ENCODE measurements at places on chromosomes 6 and 20. TPM values are rescaled to one million over a fixed set of nuclear protein-coding genes. Genes with fewer than 3 reads are reported as not detected.

DNA sequence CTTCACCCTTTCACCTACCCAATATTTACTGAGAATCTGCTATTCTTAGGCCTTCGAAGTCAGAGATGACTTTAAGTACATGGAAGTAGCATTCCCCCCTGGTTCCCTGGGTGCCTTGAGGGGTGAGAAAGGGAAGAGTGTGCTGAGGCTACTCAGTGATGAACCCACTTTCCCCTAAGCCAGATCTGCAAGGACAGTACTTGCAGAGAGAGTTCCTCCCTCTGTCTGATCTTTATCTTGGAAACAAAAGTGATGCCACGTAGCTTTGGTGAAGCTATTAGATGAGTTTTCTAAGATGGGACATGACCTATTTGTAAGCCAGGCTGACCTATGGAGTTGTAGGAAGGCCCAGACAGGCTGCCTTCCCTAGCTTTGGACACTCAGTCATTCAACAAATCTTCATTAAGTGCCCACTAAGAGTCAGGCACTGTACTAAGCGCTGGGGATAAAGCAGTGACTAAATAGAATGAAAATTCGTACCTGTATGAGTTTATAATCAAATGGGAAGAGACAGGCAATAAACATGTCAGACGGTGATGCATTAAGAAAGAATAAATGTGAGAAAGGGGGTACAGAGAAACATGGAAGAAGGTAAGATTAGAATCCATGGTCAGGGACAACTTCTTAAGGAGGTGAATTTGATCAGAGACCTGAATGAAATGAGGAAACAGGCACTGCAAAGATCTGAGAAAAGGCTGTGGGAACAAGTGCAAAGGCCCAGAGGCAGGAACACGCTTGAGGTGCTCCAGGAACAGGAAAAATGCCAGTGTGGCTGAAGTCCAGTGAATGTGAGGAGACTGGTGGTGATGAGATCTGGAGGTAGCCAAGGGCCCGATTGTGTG, 42.2 kb downstream of the BCL2L1 start:
- no peak overlapping the region for H3K27ac ChIP-seq
- no peaks in the 10 kb centered on the region for H3K36me3 ChIP-seq
- peaks cover 3% of the 10 kb centered on the region for H3K4me1 ChIP-seq
- H3K4me3 ChIP-seq = no peak overlapping the region
- no peaks in the 10 kb centered on the region for H3K27me3 ChIP-seq
- no peak for DNase-seq

DNA sequence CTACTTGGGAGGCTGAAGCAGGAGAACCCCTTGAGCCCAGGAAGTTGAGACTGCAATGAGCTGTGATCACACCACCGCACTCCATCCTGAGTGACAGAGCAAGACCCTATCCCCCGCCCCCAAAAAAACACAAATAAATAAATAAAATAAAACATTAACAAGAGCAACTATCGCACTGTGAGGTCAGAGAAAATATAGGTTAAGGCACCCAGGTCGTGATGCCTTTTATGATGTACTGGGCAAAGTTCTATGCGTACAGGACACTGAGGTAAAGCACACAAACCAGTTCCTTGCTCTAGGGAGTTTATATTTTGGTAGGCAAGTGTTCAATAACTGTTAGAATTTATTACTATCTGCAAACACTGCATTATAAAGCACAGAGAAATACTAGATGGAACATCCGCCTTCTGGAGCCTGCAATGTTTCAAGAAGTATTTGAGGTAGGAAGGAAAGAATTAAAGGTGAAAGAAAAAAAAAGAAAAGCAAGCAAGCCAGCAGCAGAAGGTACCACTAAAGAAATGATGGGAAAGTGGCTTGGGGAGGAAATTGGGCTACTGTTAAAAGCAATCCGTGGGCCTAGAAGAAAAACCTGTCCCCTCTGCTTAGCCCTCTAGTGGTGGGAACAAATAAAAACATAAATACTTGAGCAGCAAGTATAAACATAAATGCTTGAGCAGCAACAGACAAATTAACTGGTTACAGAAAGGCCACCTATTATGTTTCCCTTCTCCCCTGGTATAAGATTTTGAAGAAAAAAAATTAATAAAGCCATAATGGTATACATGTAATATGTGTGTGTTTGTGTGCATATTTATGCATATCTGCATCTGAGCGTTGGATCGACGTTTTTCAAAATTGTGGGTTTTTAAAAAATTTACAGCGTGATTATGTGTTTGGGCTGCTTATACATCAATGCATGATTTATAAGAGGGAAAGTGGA, 128.0 kb downstream of the PHACTR1 start:
- no peaks in the 10 kb centered on the region for H3K36me3 ChIP-seq
- no peaks in the 10 kb centered on the region for H3K27me3 ChIP-seq
- no peaks in the 10 kb centered on the region for H3K4me1 ChIP-seq
- no peak for DNase-seq
- no peak overlapping the region for H3K4me3 ChIP-seq

DNA sequence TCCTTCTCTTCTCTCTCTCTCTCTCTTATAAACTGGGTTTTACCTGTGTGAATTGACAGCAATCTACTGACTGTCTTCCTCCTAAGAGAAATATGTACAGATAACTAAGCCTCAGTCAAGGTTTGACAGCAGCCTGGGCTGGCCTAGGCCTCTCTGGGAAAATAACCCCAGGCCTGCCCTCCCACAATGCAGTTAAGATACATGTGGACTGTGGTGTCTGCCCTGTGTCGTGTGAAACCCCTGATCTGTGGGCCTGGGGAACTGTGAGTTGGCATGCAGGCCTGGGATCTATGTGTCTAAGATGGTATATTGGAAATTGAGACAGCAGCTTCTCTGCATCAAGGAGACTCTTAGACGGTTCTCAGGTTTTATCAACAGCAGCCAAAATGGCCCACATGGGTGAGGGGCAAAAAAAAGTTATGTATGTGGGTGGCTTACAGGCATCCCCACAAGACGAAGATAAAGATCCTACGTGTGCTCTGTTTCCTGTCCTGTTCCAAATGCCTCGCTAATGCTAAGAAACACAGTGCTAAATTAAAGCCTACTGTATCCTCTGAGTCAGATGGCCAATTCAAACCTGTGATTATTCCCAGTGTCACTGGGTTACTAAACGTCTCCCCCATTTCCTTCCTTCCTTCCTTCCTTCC, 19.0 kb downstream of the LRFN2 start:
- H3K36me3 ChIP-seq = no peaks in the 10 kb centered on the region
- no peaks in the 10 kb centered on the region for H3K27me3 ChIP-seq
- no peak overlapping the region for H3K4me3 ChIP-seq
- H3K4me1 ChIP-seq = peaks cover 2% of the 10 kb centered on the region
- no peak for DNase-seq

- H3K27ac ChIP-seq = no peak overlapping the region
- H3K36me3 ChIP-seq = no peaks in the 10 kb centered on the region
- H3K27me3 ChIP-seq = peaks cover 14% of the 10 kb centered on the region
These were observed 6.3 kb downstream of the PPP1R3G start for GRCh38 chr6:5091210-5092069.

The NEDD9 gene
- total RNA-seq = 12.0 TPM

The RSPO3 gene
- total RNA-seq = not detected

The PIM1 gene
- 94.1 TPM for total RNA-seq

The LY6G6F gene
- total RNA-seq = not detected

GRCh38 chr6:10478187-10479040, 42.7 kb upstream of the GCNT2 start:
- H3K4me3 ChIP-seq = no peak overlapping the region
- no peaks in the 10 kb centered on the region for H3K36me3 ChIP-seq
- H3K27me3 ChIP-seq = no peaks in the 10 kb centered on the region
